ENCODE measurements at places on chromosomes 11 and 22.

GRCh38 chr22:41401781-41402648 is 20.3 kb downstream of the TEF start:
- peaks cover 29% of the 10 kb centered on the region for H3K36me3 ChIP-seq
- no peaks in the 10 kb centered on the region for H3K27me3 ChIP-seq
- no peak for DNase-seq
- no peak overlapping the region for H3K4me3 ChIP-seq
- peaks cover 17% of the 10 kb centered on the region for H3K4me1 ChIP-seq

- no peaks in the 10 kb centered on the region for H3K4me1 ChIP-seq
- DNase-seq, result no peak
- no peaks in the 10 kb centered on the region for H3K36me3 ChIP-seq
- H3K27ac ChIP-seq, result no peak overlapping the region
Observed at GRCh38 chr11:60633645-60634044, 65.8 kb upstream of the MS4A8 start.

- no peak overlapping the region for H3K4me3 ChIP-seq
- H3K36me3 ChIP-seq, result no peaks in the 10 kb centered on the region
- no peak for DNase-seq
- H3K27me3 ChIP-seq, result no peaks in the 10 kb centered on the region
Observed at GRCh38 chr11:94773842-94774241, 5.7 kb downstream of the AMOTL1 start.

DNA sequence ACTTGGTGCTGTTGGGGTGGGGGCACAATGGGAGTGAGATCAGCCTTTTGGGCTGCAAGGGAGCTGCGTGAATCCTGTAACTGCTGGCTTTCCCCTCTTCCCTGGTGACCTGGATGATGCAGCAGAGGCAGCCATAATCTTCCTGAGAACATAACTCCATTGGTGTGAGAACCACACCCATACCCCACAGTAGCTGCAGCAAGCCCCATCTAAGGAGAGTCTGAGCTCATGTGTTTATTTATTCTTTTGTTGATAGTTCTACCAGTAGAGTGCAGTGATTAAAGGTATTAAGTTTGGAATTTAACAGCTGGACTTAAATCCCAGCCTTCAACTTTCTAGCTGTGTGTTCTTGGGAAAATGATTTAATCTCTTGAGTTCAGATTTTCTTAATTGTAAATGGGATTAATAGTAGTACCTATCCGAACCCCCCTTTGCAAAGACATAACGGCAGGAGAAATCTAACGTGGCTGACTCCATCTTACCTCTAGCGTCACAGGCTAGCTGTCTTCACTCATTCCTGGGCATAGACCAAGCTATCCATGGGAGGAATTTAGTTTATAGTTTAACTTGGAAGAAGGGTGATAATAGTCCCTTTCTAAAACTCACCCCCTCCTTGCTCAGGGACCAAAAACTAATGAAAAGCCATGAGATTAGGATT is 385.0 kb upstream of the DDI1 start:
- H3K4me3 ChIP-seq, result no peak overlapping the region
- H3K27me3 ChIP-seq, result no peaks in the 10 kb centered on the region
- H3K27ac ChIP-seq, result no peak overlapping the region
- DNase-seq, result no peak
- no peaks in the 10 kb centered on the region for H3K36me3 ChIP-seq

- H3K36me3 ChIP-seq, result no peaks in the 10 kb centered on the region
- H3K27me3 ChIP-seq, result no peaks in the 10 kb centered on the region
- H3K4me1 ChIP-seq, result peaks cover 49% of the 10 kb centered on the region
- DNase-seq, result peak; percentile 79
Observed at GRCh38 chr11:19370100-19370861, 129.5 kb upstream of the E2F8 start.

Data from suprapubic skin (tissue), 4 donors.